AG20443 (cell line): ENCODE measurements at places on chromosomes 16 and 17.

DNA sequence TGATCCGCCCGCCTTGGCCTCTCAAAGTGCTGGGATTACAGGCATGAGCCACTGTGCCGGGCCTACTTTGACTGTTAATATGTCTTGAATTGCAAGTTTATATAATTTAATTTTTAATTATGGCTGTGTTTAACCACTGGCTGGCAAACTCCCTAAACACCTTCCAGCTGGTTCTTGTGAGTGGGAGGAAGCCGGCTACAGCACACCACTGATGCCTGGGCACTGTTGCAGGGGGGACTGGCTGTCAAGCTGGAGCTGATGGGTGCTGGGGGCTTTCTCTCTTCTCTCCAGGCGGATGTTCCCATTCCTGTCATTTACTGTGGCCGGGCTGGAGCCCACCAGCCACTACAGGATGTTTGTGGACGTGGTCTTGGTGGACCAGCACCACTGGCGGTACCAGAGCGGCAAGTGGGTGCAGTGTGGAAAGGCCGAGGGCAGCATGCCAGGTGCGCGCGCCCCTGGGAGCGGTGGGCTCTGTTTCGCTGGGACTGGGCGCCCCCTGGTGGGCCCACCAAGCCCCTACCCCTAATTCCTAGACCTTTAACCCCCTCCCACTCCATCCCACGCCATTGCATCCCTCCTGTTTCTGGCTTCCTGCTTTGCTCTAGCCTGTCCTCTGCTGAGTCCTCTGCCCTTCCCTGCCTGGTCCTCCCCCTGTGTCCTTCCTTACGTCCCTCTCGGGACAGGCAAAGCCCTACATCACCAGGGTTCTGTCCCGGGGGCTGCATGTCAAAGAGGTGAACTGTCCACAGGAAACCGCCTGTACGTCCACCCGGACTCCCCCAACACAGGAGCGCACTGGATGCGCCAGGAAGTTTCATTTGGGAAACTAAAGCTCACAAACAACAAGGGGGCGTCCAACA, 9.5 kb downstream of the TBX21 start:
- peak; percentile 21 for DNase-seq

DNA sequence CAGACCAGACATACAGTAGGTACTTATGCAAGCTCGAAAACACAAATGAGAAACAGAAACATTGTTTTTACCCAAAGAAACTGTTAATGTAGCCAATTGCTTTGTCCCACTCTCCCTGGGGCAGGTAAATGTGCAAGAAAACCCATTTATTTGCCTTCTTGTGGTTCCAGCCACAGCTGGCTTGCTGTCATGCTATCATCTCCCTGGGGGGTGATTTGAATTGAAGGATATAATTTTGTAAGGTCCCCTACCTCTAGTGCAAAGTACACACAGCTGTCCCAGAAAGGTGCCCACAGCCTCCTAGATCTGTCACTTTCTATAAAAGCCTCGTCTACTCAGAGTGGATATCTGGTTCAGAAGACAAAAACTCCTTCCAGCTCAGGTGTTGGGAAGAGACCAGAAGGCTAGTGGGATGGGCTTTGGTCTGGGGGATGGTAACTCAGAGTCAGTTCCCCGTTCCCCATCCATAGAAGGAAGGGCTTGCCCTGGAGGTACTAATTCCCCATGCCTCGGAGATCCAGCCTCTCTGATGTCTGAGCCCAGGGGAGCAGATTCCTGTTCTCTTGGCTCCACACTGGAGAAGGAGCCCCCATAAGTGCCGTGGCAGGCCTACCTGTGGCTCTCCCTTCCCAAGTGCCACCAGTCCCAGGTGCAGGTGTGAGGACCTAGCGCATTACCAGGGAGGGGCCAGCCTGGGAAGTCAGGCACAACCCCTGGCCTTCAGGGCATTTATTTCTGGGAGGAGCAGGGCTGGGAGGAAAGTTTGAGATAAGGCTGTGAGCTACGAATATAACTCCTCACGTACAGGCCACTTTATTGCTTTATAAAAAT, 2.4 kb upstream of the PRR15L start:
- no peak for DNase-seq

- peak; percentile 66 for DNase-seq
Measured at GRCh38 chr17:13337864-13338371, 263.8 kb downstream of the HS3ST3A1 start.

GRCh38 chr16:76204249-76204648, 73.0 kb upstream of the CNTNAP4 start:
- no peak for DNase-seq

DNA sequence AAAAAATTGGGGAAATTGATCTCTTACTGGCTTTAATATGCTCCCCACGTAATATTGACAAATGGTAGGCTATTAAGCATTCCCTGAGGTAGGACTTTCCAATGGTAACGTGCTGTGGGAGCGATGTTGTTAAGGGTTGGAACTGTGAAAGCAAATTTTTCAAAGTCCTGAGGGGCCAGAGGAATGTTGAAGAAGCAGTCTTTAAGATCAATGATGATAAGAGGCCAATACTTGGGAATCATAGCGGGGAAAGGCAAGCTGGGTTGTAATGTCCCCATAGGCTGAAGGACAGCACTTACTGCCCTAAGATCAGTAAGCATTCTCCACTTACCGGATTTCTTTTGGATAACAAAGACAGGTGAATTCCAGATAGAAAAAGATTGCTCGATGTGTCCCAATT, 69.6 kb upstream of the ARL4D start:
- no peak for DNase-seq

- DNase-seq, result peak; percentile 28
Measured at GRCh38 chr16:164827-165538, 795 bp upstream of the HBM start.
